Activated CD8-positive, alpha-beta T cell treated with anti-CD3 and anti-CD28 coated beads, Interleukin-2, amount 10 ng/mL, durations not matched to agents 7 days and 5 days (primary cell): ENCODE measurements at places on chromosomes 6 and 20.
A peak's percentile ranks its signal among the peaks of the same experiment; 100 is the strongest.

DNA sequence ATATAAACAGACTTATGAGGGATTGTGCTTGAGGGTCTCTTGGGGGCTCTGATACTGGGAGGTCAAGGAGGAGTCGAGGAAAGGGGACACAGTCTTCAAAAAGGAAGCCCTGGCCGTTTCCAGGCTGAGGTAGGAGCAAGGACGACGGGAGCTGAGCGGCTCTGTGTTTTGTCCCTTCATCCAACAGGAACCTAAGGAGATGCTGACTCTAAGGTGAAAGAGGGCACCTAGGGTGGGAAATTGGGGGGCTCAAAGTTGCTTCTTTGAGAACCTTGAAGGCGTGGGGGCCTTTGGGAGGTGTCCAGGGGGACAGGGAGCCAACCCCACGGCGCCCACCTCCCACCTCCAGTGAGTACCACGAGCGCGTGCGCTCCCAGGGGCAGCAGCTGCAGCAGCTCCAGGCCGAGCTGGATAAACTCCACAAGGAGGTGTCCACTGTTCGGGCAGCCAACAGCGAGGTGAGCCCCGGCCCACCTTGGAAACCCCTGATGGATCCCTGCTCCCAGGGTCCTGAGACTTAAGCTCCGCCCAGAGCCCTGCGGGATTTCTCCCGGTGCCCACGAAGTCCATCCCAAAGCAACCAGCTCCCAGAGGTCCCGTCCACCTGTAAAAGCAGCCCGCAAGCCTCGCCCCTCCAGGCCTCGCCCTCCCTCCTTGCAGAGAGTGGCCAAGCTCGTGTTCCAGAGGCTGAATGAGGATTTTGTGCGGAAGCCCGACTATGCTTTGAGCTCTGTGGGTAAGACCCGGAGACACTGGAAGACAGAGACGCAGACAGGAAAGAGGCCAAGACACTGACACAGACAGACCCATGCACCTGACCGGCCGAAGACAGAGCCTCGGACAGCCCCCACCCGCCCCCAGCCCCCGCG is 2.9 kb downstream of the SPAG4 start:
- peak; percentile 41 for DNase-seq
- H3K36me3 ChIP-seq: peaks cover 7% of the 10 kb centered on the region
- H3K27me3 ChIP-seq: peaks cover 2% of the 10 kb centered on the region
- peak overlapping the region; percentile 62 for H3K27ac ChIP-seq

DNA sequence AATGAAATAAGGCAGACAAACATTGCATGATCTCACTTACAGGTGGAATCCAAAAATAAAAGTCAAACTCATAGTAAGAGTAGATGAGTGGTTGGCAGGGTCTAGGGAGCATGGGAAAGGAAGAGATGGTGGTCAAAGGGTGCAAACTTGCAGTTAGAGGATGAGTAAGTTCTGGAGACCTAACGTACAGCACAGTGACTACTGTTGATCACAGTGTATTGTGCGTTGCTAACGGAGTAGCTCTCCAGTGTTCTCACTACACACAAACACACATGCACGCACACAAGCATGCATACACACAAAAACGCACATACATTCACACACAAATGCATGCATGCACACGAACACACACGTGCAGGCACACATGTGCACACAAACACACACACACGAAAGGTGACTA is 54.9 kb downstream of the LY86 start:
- peak overlapping the region; percentile 0 for H3K27ac ChIP-seq
- H3K4me3 ChIP-seq: no peak overlapping the region
- no peak for DNase-seq

- H3K27me3 ChIP-seq: peaks cover 45% of the 10 kb centered on the region
- no peak for DNase-seq
- no peak overlapping the region for H3K4me3 ChIP-seq
- H3K27ac ChIP-seq: no peak overlapping the region
These were observed 39.4 kb downstream of the TOX2 start for GRCh38 chr20:43953919-43954592.

DNA sequence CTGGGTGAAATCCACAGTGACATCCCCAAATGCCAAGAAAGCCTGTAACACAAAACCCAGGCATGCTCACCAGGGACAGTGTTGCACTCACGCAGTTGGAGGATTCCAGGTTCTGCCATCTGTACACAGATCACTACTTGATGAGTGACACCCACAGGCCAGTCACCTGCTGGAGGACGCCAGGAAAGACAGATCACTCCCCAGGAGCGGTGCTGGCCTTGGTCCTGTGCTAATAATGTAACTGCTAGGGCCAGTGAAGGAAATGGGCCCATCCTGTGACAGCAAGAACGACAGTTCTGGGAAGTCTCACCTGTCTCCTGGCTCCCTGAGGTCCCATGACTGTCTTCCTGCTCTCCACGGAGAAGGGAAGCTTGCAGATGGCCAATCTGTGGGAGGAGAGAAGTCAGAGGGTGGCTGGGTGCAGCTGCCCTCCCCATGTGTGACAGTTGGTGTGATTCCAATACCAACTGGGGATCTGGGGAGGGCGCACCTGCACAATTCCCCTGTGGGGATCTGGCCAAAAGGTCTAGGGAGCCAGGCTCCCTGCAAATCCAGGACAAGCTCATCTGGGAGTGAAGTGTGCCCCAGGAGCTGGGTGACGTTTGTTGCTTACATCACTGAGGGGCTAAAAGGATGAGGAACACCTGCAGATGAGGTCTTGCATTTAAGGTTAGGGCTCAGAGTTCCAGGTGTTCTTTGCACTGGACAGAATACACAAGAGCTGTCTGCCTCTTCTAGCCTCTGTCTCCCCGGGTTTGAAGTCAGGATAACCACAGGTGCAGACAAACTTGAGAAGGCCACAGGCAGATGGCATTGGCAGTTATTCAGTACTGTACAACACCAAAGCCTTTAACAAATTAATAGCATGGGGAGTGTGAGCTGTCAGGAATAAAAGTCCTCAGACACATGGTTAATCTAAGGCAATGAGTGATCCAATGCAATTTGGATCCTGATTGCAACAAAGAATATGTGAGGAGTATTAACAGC is 10.3 kb downstream of the ZNF337 start:
- peaks cover 38% of the 10 kb centered on the region for H3K36me3 ChIP-seq
- H3K27me3 ChIP-seq: no peaks in the 10 kb centered on the region
- H3K4me1 ChIP-seq: peaks cover 8% of the 10 kb centered on the region
- no peak overlapping the region for H3K4me3 ChIP-seq
- DNase-seq: no peak

DNA sequence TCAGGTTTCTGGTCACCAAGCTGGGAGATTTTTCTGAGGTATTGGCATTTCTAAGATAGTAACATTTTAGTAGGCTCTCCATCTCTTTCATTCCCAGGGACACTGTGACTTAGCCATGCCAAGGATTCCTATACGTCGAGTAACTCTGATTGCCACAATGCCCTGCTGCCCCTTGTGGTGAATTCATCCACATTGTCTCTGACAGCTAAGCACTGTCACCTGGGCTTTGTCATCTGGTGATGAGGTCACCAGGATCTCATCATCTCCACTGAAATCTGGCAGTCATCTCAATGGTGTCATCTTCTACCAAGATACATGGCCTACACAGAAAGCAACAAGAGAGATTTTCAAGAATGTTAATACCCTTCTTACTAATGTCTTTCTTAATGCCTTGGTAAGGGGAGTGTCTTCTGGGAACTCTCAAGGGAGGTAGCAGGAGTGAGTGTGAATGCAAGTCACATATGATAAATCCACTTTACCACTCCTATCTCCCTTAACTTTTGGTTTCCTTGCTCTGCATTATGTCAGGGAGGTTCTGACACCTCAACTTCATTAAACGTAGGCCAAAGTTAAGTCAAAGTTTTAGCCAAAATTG is 246.7 kb downstream of the CD109 start:
- no peak overlapping the region for H3K4me3 ChIP-seq
